Stimulated activated CD8-positive, alpha-beta memory T cell treated with anti-CD3 and anti-CD28 coated beads, Interleukin-4, amount 100 ng/mL, for 1 hour (primary cell): ENCODE measurements at places on chromosomes 5 and 9.

DNA sequence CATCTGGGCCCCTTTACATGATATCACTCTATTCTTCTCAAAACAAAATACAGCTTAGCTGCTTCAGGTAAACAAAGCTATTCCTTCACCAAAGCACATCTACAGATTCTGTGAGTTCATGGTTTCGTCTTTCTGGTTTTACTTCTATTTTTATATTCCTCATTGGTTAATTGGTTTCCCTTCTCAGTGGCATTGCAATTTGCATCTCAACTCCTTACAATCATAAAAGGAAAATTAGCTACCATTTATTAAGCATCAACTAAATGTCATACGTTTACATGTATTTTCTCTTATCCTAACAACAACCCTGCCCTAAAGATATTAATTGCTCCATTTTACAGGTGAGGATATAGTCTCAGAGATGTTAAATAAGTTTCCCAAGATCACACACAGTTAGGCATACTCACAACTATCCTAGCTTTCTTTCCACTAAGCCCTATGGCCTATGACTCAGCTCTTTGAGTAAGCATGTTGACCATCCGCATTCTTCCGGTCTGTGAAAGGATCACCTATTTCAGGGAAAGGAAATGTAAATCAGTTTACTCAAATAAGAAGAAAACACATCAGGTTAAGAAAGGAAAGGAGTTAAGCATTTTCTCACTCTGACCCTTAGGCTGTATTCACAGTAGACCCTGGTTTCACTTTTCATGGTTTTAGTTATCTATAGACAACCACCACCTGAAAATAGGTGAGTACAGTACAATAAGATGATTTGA lies 146.1 kb downstream of the CAAP1 start:
- DNase-seq: no peak

DNA sequence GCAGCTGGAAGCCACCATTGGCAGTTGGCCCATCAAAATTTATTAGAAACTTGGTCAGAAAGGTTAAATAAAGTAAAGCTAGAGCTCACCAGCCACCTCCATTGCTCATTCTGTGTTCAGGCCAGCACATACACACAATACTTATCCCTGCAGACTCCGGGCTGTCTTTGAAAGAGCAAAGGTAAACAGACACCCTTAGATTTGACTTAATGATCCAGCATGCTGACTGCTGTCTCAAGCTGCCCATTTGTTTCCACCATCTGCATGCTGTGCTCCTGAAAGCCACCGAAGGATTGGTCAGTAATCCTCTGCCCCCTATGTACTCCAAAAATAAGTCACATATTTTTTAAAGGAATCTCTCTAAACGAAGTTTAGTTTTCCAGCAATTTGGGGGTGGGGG lies 1059.8 kb upstream of the DMAC1 start:
- no peak for DNase-seq

GRCh38 chr9:103713631-103714030 lies 380.5 kb upstream of the SMC2 start:
- DNase-seq: no peak

DNA sequence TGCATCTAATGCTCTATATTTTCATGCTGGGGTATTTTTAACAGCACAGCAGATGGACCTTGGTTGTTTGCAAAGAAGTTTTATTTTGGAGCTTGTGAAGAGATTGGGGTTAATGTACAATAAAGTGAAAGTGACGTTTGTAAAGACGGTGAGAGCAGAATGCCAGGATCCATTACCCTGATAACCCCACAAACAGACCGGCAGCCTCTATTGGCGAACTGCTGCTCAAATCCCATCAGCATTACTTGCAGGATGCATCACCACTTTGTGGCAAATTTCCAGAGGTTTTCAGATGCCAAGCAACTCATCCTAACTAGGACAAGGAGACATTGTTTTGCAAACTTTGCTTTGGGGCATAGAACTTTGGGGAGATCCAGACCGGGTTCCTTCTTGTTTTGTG lies 383.3 kb upstream of the ZNF462 start:
- no peak for DNase-seq

DNA sequence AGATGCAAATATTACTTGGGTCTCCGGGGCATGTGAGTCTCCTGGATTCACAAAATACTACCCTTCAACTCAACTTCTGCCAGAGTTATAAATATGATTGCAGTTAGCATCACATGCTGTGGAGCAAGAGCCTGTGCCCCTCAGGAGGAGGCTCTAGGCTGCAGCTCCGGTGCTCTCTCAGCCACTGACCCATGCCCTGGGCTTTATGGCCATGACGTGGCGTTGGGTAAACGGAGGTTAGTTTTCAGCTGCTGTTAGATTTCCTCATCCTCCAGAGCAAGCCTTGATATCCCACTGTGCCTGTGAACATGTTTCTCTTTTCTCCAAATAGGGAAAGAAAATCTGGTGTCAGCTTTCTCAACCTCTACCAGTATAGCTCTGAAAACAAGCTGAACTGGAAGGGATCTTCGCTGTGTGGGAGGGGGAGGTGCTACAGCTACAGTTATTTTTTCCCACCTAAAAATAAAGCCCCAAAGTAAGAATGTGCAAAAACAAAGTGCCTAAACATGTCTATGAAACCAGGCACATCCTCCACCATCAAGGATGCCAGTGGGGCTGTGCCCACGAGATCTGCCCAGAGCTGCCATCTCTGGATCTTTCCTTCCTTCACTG lies 124.4 kb upstream of the GPR151 start:
- DNase-seq: no peak

- no peak for DNase-seq
These were observed 1111.8 kb downstream of the TAF11L14 start for GRCh38 chr5:18745988-18746615.

DNA sequence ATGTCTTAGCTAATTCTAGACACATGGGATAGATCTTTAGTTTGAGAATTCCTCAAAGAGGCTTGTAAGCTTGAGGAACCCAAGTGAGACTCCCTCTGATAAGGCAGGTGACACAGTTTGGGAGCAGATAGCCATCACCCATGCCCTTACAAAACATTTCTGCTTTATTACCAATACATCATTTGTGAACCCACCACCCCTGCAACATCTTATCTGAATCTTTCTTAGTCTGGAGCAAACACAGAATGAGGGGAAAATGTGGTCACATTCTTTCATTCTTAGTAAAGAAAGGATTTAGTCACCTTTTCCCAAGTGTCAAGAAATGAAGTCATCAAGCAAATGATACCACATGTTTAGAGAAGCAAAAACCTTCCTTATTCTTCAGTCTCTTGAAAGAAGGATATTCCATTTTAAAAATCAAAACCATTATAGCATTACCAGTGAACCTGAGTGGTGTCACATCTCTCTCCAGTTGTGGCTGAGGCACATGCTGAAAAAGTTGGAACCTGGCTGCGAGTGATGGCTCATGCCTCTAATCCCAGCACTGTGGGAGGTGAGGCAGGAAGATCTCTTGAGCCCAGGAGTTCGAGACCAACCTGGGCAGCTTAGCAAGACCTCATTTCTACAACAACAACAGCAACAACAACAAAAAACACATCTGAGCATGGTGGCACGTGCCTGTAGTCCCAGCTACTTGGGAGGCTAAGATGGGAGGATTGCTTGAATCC lies 65.9 kb downstream of the PRKACG start:
- DNase-seq: no peak

DNA sequence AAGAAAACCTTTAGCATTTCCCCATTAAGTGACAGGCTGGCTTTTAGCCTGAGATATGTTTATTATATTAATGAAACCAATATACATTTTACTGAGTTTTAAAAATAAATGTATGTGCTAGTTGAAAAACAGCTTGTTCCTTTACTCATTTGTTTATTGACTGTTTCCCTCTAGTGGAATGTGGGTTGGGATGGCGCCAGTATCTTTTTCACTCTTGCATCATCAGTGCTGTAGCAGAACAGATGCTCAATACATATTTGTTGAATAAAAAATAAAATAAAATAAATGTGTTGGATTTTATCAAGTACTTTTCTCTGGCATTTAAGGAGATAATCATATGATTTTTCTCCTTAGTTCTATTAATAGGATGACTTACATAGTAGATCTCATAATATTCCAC lies 43.0 kb downstream of the FSTL4 start:
- no peak for DNase-seq

- no peak for DNase-seq
These were observed 10.5 kb downstream of the EXD3 start for GRCh38 chr9:137412431-137412830.

- DNase-seq: no peak
These were observed 25.2 kb downstream of the SLC28A3 start for GRCh38 chr9:84315278-84315877.

- no peak for DNase-seq
These were observed 182.8 kb upstream of the TARS1 start for GRCh38 chr5:33257807-33258429.

DNA sequence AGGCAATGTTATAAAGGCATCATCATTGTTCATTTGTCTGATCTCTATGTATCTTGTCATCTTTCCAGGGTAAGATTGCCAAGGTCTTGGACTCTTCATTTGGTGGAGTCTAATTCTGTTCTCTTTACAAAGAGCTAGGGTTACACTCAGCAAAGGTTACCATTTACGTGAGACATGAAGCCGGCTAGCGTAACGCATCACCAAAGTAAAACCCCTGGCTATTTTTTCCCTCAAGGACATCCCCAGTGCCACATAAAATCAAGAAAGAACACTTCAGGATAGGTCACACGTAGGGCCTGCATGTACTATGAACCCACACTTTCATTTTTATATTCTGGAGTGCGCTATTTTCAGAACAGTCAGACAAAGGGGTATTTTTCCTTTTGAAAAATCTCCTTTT lies 20.0 kb upstream of the MYOT start:
- DNase-seq: no peak

DNA sequence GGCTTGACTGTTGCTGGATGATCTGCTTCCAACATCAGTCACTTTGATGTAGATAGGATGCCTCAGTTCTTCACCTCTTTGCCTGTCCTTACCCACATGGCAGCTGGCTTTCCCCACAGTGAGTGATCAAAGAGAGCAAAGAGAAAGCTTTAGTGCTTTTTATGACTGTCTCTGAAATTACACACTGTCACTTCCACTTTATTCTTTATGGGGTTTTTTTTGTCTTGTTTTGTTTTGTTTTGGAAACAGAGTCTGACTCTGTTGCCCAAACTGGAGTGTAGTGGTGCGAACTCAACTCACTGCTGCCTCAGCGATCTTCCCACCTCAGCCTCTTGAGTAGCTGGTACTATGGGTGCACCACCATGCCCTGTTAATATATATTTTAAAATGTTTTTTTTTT lies 32.4 kb upstream of the C5orf24 start:
- no peak for DNase-seq

GRCh38 chr5:7869474-7870136 lies 657 bp downstream of the MTRR start:
- DNase-seq: no peak

DNA sequence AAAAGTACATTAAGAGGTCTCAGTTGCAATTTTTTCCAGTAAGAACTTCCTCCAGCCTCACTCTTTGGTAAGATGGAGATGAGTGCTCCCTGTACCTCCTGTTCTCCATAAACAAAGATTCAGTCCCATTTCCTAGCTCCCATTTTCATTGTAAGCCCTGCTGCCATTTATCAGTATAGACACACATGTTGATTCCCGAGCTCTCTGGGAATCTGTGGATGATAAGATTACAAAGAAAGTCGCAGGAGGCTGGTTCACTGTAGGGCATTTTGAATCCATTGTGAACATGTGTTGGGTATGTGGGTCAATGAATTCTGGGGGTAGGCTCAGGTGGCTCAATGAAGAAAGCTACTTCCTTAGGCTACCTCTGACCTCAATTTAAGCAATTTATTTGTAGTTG lies 36.7 kb downstream of the RGMB start:
- DNase-seq: no peak

DNA sequence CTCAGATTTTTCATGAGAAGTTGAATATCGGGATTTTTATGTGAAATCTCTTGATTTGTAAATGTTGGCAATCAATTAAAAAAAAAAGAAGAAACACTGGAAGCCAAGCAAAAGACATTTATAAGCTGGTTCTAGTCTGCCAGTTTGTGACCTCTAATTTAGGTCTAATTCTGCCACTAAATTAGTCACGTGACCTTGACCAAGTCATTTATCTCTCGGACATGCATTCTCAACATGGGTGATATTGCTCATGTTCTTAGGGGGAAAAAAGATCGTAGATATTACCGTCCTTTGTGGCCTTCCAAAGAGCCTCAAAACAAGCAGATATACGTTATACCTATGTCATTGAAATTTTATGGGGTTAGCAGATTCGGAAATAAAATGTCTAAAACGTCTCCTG lies 52.9 kb upstream of the PTPDC1 start:
- DNase-seq: no peak

DNA sequence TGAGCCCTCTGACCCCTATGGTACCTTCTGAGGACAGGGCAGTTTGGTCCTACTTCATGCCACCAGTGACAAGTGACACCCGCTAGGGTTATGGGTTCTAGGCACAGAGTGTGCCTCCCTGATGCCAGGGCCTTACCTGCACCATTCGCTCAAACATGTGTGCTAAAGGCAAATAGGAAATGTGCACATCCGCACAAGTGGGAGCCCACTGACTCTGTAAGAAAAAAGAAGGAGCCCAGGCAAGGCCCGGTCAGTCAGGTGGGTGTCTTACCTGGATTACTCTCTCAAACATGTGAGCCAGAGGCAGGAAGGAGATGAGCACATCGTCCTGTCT lies 29.1 kb upstream of the MEIKIN start:
- DNase-seq: no peak

GRCh38 chr5:125120012-125120411 lies 373.6 kb upstream of the ZNF608 start:
- DNase-seq: no peak

- no peak for DNase-seq
These were observed 212.3 kb upstream of the ATP10B start for GRCh38 chr5:161064297-161064696.

GRCh38 chr5:156121234-156121633 lies 205.7 kb upstream of the SGCD start:
- DNase-seq: no peak

DNA sequence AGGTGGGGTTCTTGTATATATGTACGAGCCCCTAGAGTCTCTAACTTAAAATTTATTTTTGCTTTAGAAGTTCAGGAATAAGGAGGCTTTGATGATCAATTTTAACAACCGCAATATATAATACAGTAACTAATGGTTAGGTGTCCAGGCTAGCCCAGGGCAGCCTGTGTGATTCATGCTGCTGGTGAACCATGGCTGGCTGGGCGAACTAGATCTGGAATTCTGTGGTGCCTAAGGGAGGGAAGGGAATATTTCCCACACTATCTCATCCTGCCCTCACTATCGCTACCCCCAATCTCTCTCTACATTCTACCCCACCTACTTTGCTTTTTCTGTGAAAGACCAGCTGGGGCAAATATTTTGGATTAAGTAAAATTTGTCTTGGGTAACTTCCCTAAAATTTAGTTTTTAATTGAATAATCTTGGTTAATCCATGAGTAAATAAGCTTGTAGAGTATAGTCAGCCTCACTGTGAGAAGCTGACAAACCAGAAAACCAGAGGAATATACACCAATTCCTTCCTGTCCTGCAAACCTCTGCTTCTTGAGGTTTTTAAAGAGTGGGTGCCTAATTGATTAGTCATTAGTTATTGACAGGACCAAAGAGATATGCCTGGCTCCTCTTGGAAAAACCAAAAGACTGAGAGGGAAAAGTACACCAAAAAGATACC lies 115.1 kb upstream of the CCDC152 start:
- no peak for DNase-seq

DNA sequence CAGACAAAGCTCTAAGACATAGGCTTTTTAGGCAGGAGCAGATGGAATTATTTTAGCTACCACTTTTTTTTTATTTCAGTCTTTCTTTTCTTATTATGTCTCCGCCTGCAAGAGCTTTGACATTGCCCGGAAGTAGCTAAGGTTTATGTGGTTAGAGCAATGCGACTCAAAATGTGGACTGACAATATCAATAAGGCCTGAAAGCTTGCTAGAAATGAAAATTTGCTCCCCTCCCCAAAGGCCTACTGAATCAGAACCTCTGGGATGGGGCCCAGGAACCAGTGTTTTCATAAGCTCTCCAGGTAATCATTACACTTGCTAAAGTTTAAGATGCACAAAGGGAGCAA lies 81.3 kb downstream of the SUSD1 start:
- DNase-seq: no peak
